Suprapubic skin (tissue), 4 donors: ENCODE measurements at places on chromosomes 6 and 20.

- no peak overlapping the region for H3K4me3 ChIP-seq
- H3K27me3 ChIP-seq: no peaks in the 10 kb centered on the region
- no peaks in the 10 kb centered on the region for H3K36me3 ChIP-seq
- peaks cover 5% of the 10 kb centered on the region for H3K4me1 ChIP-seq
- H3K27ac ChIP-seq: no peak overlapping the region
Observed at GRCh38 chr6:106411056-106411455, 50.5 kb downstream of the CRYBG1 start.

DNA sequence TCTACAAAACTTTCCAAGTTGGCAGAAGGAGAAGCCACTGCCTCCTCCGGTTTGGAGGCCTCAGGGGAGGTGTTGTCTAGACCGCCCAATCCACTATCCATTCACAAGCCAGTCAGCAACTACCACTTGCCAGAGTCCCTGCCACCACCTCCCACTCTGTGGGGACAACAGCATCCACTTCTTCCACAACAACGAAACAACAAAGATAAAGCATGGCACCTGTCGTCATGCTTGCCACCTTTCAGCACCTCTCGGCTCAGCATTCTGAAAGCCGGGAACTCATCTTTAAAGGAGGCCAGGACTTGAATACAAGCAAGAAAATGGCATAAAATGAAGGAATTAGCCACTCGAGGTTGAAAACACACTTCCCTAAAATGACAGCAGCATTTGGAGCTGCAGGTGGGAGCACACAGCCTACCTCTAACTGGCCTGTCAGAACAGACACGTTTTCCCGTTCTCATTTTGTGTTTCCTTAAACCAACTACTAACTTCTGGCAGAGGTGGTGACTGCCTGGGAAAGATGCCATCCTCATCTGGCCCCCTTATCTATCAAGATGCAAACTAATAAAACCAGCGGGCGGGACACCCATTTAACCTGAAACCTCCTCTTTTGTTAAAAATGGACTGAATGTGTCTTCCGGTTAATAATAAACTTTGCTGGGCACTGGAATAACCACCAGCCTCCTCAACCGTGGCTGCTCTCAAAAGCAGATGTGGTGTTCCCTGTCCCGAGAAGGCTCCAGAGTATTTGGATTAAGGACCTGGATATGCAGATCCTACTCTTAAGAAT is 21.7 kb downstream of the YTHDF1 start:
- no peaks in the 10 kb centered on the region for H3K27me3 ChIP-seq
- H3K36me3 ChIP-seq: peaks cover 24% of the 10 kb centered on the region
- DNase-seq: no peak
- H3K27ac ChIP-seq: no peak overlapping the region
- no peak overlapping the region for H3K4me3 ChIP-seq
- peaks cover 23% of the 10 kb centered on the region for H3K4me1 ChIP-seq

GRCh38 chr6:16950825-16951495 is 150.9 kb upstream of the STMND1 start:
- DNase-seq: no peak
- no peak overlapping the region for H3K4me3 ChIP-seq
- H3K36me3 ChIP-seq: no peaks in the 10 kb centered on the region
- H3K27ac ChIP-seq: no peak overlapping the region
- peaks cover 18% of the 10 kb centered on the region for H3K4me1 ChIP-seq
- no peaks in the 10 kb centered on the region for H3K27me3 ChIP-seq

DNA sequence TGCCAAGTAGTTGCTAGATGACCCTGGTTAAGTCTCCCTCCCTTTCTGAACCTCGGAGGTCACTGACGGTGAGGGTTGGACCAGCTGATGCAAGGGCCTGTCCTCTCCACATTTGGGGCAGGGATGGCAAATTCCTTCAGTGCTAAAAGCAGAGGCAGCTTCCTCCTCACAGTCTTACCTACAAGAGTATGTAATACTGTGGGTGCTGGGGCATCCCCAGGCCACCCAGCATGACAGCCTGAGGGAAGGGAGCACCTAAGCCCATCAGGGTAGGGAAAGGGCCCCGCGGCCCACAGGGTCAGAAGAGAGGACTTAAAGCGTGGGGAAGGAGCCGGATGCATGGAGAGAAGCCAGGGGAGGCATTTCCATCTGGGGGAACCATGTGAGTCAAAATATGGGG is 38.0 kb downstream of the TGM3 start:
- no peaks in the 10 kb centered on the region for H3K4me1 ChIP-seq
- no peaks in the 10 kb centered on the region for H3K36me3 ChIP-seq
- no peak overlapping the region for H3K4me3 ChIP-seq

GRCh38 chr20:46691196-46691595 is 2.0 kb upstream of the TP53RK start:
- H3K27ac ChIP-seq: no peak overlapping the region
- H3K4me1 ChIP-seq: peaks cover 22% of the 10 kb centered on the region
- no peak overlapping the region for H3K4me3 ChIP-seq
- H3K36me3 ChIP-seq: no peaks in the 10 kb centered on the region
- no peak for DNase-seq

DNA sequence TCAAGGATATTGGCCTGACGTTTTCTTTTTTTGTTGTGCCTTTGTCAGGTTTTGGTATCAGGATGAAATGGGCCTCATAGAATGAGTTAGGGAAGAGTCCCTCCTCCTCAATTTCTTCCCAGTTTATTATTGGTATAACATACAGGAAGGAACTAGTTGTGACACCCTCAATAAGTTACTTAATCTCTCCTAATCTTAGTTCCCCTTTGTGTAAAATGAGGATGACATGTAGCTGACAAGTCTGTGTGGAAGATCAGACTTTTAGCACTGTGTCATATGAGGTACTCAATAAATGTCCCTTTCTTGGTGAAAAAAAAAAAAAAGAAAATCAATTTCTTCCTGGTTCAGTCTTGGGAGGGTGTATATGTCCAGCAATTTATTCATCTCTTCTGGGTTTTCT is 155.8 kb downstream of the PDE7B start:
- no peaks in the 10 kb centered on the region for H3K27me3 ChIP-seq
- no peak overlapping the region for H3K27ac ChIP-seq
- DNase-seq: no peak
- H3K4me3 ChIP-seq: no peak overlapping the region

DNA sequence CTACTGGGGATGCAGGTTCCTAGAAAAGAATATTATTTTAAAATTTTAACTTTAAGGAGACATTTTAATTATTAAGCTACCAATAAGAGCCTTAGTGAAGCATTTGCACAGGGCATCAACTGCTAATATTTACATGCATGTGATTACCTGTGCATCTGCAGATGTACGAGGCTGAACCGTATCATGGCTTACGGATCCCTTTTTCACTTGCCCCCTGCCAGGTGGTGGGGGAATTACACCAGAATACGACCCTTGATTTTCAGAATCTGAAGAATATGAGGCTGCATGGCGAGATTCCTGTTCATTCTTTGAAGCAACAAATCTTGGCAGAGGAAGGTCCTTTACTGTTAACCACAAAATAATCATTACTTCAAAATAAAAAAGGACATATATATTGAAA is 42.7 kb downstream of the REPS1 start:
- H3K4me3 ChIP-seq: no peak overlapping the region
- H3K36me3 ChIP-seq: peaks cover 35% of the 10 kb centered on the region
- H3K27me3 ChIP-seq: no peaks in the 10 kb centered on the region
- no peak for DNase-seq

GRCh38 chr20:57263801-57264792 is 2.3 kb downstream of the BMP7 start:
- H3K36me3 ChIP-seq: no peaks in the 10 kb centered on the region
- peaks cover 68% of the 10 kb centered on the region for H3K27me3 ChIP-seq
- peaks cover 71% of the 10 kb centered on the region for H3K4me1 ChIP-seq

DNA sequence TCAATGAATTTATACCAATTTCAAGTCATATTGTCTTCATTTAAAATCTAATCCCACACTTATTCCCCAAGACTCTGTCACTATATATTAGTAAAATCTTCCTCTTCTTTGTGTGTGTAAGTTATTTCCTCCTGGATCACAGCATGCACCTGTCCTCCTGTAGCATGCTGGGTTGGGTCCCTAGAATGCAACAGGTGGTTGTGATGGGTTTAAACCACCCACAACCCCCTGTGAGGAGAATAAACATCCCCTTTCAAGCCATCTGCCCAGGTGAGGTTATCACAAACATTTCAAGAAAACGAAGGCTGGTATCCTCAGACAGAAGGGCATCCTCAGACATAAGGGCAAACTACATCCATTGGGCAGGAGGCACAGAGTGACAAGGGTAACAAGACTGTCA is 26.4 kb downstream of the DZANK1 start:
- no peaks in the 10 kb centered on the region for H3K4me1 ChIP-seq
- no peaks in the 10 kb centered on the region for H3K36me3 ChIP-seq
- no peak overlapping the region for H3K27ac ChIP-seq
- no peak for DNase-seq

DNA sequence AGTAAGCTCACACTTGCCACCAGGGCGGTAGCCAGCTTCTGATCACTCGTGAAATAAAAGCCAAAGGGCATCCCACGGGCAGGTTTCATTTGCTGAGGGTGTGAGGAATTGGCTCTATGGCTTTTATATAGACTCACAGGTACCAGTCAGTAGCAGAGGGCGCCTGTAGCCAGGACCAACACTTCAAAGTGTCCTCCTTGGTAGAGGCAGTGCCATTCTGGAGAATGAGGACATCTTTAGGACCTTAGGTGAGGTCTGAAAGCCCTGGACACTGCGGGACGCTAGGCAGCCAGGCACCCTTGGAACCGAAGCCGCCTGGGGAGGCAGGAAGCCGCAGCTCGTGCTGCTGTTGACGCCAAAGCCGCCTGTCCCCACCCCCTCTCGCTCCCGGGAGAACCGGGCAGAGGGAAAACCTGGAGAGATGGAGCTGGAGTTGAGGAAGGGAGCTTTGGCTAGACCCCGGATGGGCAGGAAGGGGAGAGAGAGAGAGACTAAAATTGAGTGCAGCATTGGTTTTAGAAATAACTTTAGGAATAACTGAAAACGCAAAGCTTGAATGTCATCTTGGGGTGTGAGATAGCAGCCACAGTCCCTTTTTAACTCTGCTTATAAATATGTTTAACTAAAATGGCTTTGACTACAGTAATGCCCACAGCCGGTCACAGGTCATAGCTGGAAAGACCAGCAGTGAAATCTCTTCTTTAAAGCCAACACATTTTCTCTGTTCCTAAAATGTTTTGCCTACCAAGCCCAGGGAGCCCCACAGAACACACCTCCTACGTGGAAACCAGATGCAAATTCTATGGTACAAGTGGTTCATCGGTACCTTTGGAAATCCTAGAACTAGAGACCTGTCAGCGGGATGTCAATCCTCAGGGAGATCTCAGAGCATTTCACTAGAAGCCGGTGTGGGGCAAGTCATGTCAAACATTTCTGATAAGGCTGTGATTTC is 128.5 kb upstream of the CDYL start:
- H3K27ac ChIP-seq: peak overlapping the region; percentile 34
- DNase-seq: peak; percentile 88
- H3K4me3 ChIP-seq: peak overlapping the region; percentile 42
- peaks cover 22% of the 10 kb centered on the region for H3K4me1 ChIP-seq
- no peaks in the 10 kb centered on the region for H3K27me3 ChIP-seq

DNA sequence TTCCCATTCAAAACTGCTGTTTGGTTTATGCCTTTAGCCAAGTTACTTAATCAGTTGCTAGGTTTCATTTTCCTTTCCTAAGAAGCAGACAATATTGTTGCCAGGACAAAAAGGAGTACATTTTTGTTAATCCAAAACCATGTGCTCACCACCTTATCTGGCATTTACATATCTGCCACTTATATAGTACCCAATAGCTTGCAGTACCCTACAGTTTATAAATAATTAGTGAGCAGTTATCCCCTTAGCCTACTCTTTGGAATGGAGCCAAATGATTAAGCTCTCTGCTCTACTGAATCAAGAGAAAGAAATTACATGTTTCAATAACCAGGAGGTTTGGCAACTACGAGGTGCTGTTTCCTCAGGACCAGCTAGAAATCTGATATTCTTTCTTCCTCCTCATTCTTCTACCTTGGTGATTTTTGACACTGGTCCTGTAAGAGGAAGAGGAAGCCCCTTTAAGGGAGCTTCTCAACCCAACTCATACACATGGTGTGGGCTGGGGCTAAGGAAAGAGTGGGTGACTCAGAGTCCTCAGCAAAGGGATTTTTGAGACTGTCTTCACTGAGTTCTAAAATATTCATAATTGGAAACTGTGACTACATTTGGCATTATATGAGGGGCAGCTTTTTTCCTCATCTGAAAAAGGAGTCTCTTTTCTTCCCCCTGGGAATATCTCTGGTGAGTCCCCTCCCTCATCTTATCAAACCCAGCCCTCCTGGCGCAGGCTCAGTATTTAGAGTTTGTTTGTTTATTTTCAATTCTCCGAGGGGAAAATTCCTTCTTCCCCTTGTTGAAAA is 1.5 kb downstream of the ZNFX1 start:
- H3K27ac ChIP-seq: peak overlapping the region; percentile 98
- peak overlapping the region; percentile 97 for H3K4me3 ChIP-seq
- no peaks in the 10 kb centered on the region for H3K27me3 ChIP-seq
- peaks cover 53% of the 10 kb centered on the region for H3K36me3 ChIP-seq

GRCh38 chr6:121143476-121143875 is 190.8 kb downstream of the TBC1D32 start:
- no peak overlapping the region for H3K4me3 ChIP-seq
- H3K27me3 ChIP-seq: no peaks in the 10 kb centered on the region
- H3K4me1 ChIP-seq: no peaks in the 10 kb centered on the region
- H3K27ac ChIP-seq: no peak overlapping the region
- no peaks in the 10 kb centered on the region for H3K36me3 ChIP-seq
- DNase-seq: no peak

DNA sequence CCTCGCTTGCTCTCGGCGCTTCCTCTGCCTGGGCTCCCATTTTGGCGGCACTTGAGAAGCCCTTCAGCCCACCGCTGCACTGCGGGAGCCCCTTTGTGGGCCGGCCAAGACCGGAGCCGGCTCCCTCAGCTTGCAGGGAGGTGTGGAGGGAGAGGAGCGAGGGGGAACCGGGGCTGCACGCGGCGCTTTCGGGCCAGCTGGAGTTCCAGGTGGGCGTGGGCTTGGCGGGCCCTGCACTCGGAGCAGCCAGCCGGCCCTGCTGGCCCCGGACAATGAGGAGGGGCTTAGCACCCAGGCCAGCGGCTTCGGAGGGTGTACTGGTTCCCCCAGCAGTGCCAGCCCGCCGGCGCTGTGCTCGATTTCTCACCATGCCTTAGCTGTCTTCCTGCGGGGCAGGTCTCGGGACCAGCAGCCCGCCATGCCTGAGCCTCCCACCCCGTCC is 10.2 kb upstream of the SRPK1 start:
- DNase-seq: no peak
- H3K4me3 ChIP-seq: no peak overlapping the region
- no peaks in the 10 kb centered on the region for H3K27me3 ChIP-seq
- no peaks in the 10 kb centered on the region for H3K4me1 ChIP-seq
- no peaks in the 10 kb centered on the region for H3K36me3 ChIP-seq

DNA sequence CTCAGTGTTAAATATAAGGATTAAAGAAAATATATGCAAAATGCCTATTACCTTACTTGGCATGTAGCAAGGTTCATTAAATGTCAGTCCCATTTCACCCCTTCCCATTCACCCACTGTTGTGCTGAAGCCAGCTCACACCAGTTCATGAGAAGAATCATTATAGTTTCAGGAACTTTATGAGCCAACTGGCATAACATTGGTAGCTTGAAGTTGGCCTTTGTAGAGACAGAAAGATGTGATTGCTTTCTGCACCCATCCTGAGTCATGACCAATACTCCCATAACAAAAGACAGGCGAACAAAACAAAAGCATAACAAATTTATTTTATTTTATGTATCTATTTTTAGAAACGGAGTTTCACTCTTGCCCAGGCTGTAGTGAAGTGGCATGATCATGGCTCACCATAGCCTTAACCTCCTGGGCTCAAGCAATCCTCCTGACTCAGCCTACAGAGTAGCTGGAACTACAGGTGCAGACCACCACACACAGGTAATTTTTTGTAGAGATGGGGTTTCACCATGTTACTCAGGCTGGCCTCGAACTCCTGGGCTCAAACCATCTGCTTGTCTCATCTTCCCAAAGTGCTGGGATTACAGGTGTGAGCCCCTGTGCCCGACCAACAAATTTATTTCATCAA is 17.6 kb upstream of the IER3 start:
- H3K36me3 ChIP-seq: no peaks in the 10 kb centered on the region
- H3K4me1 ChIP-seq: peaks cover 51% of the 10 kb centered on the region
- DNase-seq: no peak
